ENCODE measurements at places on chromosomes 3 and 15.

GRCh38 chr3:159169828-159170227 is 368.0 kb downstream of the MFSD1 start:
- DNase-seq = no peak

- DNase-seq = no peak
Measured at GRCh38 chr3:171221104-171221503, 194.6 kb upstream of the SLC2A2 start.

- DNase-seq = no peak
Measured at GRCh38 chr3:79490165-79491028, 277.4 kb downstream of the ROBO1 start.

DNA sequence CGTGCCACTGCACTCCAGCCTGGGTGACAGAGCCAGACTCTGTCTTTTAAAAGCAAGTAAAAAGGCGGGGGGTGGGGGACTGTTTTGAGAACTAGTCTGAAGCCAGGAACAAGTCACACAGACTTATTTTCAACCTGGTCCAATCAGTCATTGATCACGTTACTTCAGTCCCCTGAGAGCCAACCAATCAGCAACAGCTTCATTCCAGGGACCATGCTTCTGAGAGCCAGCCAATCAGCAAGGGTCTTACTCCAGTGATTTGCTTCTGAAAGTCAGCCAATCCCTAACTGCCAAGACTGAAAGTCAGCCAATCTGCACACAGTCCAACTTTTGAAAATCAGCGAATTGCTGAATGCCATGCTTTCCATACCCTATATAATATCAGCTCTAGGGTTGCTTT is 48.6 kb upstream of the C15orf39 start:
- peak; percentile 4 for DNase-seq

DNA sequence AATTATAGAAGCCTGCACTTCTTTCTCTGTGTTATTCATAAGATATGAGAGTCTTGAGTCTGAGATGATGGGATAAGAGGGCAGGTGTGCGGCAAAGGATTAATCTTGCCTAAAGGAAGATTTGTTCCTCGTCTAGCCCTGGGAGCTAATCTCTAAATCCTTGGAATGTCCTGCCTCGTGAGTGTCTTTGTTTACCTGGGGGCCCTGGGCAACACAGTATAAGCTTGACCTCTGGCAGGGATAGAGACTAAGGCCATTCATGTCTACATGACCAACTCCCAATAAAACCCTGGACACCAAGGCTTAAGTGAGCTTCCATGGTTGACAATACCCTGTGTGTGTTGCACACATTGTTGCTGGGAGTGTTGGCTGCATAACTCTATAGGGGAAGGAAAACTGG is 3.2 kb upstream of the AGBL1 start:
- no peak for DNase-seq

DNA sequence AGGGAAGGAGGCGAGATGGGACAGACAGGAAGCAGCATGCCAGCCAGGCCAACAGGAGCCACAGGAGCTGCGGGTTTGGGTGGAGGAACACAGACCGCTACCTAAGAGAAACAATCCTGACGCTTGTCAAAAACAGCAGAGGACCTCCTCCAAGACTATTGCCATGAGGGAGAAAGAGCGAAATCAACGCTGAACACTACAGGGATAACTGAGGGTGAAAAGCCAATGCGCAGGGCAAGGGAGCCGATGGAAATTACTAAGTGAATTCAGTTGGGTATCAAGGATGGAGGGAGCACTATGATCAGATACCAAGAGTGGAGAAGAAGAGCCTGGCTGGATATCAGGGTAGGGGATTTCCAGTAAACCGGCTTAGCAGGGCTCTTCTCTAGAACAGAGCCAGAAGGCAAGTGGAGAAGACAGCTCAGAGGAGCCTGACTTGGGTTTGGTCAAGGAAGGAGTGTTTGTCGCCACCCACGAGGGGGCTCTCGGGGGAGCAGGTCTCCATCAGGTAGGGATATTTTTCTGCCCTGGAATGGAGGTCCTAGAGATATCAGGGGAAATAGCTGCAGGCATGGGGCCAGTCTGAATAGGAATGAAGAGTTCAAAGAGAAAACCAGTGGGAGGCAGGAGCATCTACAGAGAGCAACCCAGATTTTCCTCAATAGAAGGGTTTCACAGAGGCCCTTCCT is 48.4 kb downstream of the SLC41A3 start:
- no peak for DNase-seq

GRCh38 chr3:126358816-126359181 is 1.6 kb upstream of the KLF15 start:
- no peak for DNase-seq

DNA sequence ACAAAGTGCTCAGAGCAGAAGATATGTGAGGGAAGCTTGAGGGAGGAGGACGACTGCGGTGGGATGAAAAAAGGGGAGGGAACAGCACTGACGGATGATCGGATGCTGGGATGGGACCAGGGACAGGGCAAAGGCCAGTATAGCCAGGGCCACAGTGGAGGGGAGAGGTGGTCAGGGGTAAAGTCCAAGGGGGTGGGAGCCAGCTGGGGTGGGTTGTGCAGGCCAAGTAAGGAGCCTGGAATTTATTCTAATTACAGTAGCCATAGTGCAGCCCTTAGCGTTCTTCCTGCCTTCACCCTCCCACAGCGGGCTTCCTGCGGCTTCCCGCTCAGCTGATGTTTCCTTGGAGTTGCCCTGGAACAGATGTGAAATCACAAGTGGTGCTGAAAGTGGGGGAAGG is 7.6 kb upstream of the APEH start:
- no peak for DNase-seq

DNA sequence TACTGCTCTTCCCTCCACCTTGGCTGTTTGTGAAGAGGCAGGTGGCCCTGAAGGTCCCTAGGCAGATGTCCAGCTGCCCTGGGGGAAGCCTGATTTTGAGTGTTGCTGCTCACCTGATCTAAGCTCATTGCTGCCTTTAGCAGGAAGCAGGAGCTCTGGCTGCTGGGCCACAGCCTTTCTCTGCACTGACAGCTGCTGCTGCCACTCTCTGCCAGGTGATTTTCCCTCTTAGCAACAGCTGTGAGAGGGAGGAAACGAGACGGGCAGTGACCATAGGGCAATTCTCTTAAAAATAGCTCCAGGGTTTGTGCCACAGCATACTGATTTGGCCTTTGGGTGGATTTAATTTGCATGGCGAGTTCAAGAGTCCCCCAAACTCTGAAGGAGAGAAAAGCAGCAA is 415.8 kb upstream of the SEMA6D start:
- DNase-seq = no peak

GRCh38 chr3:7207125-7207524 is 346.2 kb downstream of the GRM7 start:
- no peak for DNase-seq

GRCh38 chr3:133393204-133393603 is 6.7 kb upstream of the BFSP2 start:
- no peak for DNase-seq

GRCh38 chr15:52652984-52653383 is 26.2 kb downstream of the ATOSA start:
- DNase-seq = no peak

DNA sequence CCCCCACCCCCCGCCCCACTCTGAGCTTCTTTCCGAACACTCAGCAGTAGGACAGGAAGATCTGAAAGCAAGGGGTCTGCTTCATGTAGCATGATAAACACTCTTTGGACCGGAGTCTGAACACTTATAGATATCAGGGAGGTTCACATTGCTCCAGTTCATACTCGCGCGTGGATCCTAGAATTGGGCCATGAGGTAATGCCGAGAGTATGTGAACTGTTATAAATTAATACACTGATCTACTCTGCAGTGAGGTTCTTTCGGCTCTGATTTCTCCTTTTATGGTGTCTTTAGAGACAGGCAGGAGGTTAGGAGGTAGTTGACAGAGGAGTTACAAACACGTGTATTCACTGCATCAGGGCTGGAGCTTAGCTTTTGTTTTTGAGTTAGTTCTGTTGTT is 223.0 kb downstream of the THSD4 start:
- no peak for DNase-seq

GRCh38 chr3:118781232-118781631 is 253.4 kb downstream of the IGSF11 start:
- no peak for DNase-seq

GRCh38 chr15:56752986-56753385 is 19.7 kb upstream of the ZNF280D start:
- DNase-seq = no peak

DNA sequence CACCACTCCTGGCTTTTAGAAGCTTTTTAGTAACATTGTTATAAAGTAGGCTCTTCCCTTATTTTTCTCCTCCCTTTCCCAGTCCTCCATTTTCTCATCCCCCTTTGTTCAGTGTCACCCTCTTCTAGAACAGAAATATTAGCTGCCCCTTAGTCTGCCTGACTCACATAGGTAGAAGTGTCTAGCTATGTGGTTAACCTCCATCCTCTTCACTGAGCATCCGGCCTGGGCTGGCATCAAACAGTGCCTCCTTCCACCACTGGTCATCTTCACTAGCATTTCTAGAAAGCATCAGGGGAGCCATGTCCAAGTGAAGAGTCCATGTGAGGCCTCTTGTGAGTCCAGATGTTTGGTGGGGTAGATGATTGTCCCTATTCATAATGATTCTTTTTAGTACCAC is 70.0 kb upstream of the SKOR1 start:
- DNase-seq = no peak

DNA sequence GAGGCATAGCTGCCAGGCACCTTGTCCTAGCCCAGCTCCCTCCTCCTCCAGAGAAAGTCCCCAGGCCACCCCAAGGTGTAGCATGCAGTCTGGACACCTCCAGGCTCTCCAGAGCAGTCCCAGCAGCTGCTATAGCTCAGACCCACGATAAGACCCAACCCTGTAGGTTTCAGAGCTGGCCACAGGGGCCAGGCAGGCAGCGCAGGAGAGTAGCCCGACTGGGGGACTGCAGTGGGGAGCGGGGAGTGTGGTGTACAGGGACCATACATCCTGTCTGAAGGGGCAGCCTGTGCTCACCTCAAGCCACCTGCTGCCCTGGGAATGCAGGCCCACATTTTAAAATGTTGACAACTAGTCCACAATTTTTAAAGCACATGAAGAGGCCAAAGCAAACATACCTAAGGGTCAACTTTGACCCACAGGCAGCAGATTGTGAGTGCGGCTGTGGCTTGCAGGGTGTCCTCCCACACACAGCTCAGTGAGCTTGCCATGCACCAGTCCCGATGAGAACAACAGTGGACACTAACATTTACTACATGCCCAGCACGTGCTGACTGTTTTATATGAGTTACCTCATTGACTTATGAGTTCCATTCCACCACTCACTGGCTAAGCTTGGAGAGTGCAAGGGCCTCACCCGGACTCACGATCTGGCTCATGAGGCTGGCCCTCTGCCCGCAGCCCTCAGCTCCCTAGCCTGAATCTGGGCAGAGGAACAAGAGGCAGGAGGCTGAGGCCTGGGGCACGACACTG is 81.4 kb downstream of the DNAJB8 start:
- DNase-seq = no peak

DNA sequence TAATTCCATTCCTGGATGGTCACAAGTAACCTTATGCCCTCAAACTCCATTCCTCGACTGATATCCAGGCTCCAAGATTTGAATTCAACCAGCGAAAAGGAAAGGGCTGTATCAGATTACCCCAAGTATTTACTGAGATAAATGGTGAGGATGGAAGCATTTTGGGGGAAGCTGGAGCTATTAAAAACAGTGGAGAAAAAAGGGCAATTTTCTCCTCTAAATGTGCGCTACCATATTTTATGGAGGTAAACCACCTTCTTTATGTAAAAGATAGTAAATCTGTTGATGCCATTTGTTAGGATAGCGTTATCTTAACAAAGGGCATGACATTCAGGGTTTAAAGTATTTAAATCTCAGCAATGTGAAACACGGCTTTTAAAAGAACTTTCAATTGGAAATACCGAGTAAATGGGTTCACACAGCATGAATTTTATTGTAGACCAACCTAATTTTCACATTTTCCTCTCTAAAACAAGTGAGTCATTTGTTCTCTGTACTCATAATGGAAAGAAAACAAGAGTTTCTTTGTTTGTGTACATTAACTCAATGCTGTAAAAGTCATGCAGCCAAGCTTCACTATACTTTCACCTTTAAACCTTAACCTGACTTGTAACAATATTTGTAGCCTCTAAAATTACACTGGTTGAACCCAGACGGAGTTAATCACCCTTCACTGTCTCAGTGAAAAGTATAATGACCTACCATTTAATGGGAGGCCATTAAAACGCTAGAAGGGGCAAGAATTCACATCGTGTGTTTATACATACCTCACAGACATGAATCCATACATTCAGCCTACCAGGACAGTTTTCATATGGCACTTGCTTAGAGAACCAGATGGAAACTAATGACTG is 773.4 kb downstream of the ROBO1 start:
- DNase-seq = no peak

- no peak for DNase-seq
Measured at GRCh38 chr3:49536875-49537533, 17.3 kb upstream of the BSN start.

- DNase-seq = no peak
Measured at GRCh38 chr3:9915254-9916141, 1.4 kb upstream of the IL17RC start.

Data from naive thymus-derived CD8-positive, alpha-beta T cell (primary cell).